Activated naive CD4-positive, alpha-beta T cell treated with anti-CD3 and anti-CD28 coated beads, Interleukin-2, amount 50 U/mL, for 16 hours (primary cell): ENCODE measurements at places on chromosomes 1 and 21.

DNA sequence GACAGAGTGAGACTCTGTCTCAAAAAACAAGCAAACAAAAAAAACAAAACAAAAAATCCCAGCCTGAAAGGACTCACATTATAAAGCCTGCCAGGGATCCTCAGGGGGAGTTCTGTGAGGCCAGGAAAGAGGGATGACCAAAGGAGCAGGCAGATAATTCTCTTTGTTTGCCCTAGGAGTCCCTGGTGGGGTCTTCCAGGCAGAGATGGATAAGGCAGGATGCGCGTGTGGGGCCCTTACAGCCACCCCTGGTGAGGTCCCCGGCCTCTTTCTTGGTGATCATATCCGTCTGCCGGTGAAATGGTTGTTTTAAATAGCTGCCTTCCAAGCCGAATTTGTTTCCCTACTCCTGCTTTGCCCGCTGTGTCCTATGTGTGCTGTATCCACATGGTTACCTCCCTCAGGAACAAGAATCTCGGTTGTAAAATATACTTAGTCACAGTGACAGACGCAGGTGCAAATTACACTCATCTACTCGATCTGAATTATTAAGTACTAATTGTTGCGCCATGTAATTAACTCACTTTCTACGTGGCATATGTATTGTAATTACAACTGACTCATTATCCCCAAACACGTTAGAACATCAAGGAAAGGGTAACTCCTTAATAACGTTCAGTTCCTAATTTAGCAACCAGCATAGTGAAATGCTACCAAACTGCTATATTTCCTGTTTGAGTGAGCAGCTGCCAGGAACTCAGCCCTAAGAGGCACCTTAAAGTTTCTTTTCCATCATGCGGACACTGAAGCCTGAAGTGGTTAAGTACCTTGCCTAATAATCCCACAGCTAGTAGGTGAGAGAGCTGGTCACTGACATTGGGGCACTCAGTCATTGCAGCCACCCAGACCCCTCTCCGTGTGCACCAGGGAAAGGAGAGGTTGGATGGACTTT is 106.4 kb downstream of the ZSCAN20 start:
- DNase-seq, result no peak

GRCh38 chr1:45926330-45926729 is 122.9 kb downstream of the MAST2 start:
- DNase-seq, result no peak

GRCh38 chr1:94024104-94024792 is 96.7 kb downstream of the ABCA4 start:
- no peak for DNase-seq

- DNase-seq, result no peak
These were observed 39.0 kb downstream of the LRRC8C start for GRCh38 chr1:89671775-89672488.

- peak; percentile 27 for DNase-seq
These were observed 4.5 kb downstream of the TMEM125 start for GRCh38 chr1:43274125-43274803.

GRCh38 chr1:156460525-156460924 is 40.0 kb downstream of the MEF2D start:
- no peak for DNase-seq

- no peak for DNase-seq
These were observed 29.4 kb downstream of the KCNK2 start for GRCh38 chr1:215111916-215112315.

DNA sequence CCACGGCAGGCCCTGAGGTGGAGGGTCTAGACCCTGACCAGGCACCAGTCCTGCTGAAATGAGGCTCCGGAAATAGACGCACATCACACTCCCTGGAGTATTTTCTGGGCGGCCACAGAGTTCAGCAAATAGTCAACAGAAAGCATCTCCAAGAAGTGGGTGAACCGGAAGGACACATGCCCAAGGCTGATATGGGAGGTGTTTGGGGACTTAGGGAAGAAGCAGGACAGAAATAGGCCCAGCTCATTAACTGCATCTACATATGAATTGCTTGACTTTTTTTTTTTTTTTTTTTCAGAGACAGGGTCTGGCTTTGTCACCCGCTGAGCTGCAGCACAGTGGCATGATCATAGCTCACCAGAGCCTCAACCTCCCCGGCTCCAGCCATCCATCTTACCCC is 36.5 kb upstream of the GPR157 start:
- no peak for DNase-seq

- no peak for DNase-seq
These were observed 669 bp downstream of the KCNQ4 start for GRCh38 chr1:40784141-40784770.

DNA sequence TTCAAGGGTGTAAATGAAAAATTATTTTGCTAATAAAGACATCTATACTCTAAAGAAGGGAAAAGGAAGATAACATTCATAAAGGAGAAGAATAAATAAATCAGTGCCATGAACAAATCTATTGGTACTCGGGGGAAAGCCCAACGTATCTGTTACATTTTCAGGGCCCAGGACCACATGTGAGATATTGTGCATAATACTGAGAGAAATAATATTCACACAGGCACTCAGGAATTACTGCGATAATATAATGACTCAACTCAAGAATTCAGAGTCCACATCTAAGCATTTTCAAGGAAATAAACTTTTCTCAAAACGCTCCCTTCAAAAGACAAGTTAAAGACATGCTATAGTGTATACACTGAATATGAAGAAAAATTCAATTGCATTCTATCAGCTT is 108.8 kb downstream of the SMYD2 start:
- no peak for DNase-seq

GRCh38 chr1:189819751-189820150 is 657.9 kb downstream of the BRINP3 start:
- no peak for DNase-seq

- DNase-seq, result no peak
These were observed 2.2 kb downstream of the SOX13 start for GRCh38 chr1:204075139-204075521.

DNA sequence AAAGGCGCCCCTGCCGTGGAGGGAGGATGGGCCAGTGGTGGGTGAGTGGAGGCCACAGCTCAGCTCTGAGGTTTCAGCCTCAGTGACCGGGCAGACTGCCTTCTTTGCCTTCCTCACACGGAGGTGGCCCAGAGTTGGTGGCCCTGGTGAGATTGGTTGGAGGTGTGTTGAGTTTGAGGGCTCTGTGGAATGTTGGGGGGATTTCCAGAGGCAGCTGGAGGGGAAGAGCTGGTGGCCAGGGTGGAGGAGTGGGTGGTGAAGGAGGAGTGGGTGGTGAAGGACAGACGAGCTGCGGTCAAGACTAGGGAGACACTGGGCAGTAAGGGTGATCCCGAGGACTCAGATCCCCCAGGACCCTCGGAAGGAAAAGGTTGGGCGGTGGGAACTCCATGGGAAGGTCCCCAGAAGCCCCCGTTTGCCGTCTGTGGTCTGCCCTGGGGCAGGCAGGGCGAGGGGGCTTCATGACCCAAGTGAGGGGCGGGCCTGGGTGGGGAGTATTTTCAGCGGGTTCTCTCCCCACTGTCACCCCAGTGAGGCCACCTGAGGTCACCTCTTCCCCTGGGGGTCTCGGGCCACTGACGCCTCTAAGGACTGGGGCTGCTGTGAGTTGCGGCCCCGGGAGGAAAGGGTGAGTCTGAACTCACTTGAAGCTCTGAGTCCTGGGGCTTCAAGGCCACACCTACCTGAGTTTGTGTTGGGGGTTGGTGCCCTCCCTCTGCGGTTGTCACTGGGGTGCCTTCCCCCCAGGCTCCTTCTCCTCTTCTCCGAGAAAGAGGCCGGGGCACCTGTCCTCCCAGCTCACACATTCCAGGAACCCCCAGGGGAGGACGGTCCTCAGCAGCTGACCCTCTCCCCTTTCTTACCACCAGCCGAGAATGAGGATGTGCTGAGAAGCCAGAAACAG is 22.7 kb upstream of the PIK3CD start:
- peak; percentile 56 for DNase-seq

GRCh38 chr1:182990413-182991144 is 32.6 kb upstream of the LAMC1 start:
- DNase-seq, result no peak

DNA sequence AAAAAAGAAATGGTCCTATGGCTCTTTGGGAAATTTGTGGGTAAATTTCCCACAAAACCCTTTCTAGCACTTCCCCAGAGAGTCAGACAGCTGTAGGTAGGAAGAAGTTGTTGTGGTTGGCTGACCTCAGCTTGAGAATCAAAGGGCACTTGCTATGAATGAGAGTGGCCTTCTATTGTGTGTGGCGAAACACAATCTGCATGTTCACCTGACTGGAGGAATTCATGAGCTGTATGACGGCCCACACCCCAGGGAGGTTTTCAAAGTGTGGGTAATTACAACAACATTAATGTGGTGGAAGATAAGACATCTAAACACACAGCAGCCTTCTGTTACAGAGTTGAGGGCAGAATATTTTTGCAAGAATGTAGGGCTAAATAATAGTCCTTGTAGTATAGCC is 38.8 kb downstream of the NGF start:
- DNase-seq, result no peak

DNA sequence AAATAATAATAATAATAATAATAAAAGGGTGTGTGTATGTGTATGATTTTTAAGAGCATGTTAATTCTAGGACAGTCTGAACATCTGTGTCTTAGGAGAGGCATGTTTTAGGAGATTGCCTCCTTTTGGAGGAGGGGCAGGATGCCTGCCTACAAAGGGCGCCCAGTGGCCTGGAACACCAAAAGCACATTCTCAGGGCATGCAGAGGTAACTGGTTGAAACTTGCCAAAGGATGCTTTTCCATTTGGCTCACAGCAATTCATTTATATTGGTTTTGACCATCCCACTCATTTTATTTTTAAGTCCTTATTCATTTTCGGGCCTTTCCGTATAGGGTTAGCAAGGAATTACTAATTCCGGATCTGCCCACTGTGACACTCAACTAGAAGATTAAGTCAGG is 21.1 kb upstream of the LAMC2 start:
- DNase-seq, result no peak

DNA sequence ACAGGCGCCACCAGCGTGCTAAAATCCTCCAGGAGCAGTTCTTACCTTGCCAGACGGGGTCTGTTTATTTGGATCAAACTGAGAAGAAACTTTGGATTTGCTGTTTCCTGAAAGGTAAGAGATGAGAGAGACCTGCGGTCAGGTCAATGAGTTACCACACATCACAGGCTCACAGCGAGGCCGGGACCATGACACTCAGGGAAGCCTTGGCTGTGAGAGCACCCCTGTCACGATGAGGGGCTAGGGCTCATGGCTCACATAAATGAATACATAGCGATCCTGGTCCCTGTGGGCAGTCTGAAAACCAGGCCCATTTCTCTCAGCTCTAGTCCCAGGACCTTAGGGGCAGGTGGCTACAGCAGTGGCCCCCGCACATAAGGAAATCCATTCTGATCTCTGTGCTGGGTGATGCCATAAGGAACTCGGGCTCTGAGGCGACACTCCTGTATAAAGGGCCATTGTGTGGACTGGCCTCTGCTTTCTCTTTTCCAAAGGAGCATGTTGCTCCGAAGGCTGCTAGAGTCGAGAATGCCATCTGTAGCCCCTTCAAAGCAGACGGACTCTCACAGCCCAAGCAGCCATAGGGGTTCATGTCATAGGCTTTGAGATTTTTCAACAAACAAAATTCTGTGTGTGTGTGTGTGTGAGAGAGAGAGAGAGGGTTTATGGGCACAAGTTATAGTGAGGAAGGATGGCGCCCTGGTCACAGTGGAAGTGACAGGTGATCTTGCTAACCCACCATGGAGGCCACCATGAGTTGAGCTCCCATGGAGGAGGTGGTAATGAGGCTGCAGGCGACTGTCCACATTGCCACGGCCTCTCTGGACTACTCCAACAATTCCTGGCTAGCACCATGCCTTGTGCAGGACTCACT is 9.0 kb upstream of the SRM start:
- DNase-seq, result no peak

GRCh38 chr1:19086176-19086875 is 123.7 kb downstream of the UBR4 start:
- DNase-seq, result no peak

DNA sequence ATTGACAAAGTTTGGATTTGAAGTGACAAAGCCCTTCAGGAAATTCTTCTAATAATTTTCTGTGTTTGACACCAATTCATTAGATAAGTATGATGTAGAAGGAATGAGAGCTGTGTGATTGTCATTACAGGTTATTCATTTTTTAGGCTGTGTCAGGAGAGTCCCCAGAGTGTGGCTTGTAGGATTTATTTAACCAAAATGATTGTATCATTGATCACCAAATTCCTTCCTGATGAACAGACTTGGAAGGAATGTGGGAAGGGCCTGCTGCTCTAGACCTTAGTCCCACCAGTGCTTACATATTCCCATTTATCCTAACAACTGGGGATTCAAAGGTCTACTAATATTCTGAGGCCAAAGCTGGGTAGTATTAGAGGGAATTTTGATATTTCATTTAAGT is 383.3 kb upstream of the KAZN start:
- no peak for DNase-seq

- DNase-seq, result no peak
These were observed 121.1 kb downstream of the FOXD2 start for GRCh38 chr1:47558601-47559593.

GRCh38 chr1:221097479-221098281 is 218.4 kb downstream of the HLX start:
- no peak for DNase-seq

- no peak for DNase-seq
These were observed 188.2 kb upstream of the NFIA start for GRCh38 chr1:60894130-60894529.

DNA sequence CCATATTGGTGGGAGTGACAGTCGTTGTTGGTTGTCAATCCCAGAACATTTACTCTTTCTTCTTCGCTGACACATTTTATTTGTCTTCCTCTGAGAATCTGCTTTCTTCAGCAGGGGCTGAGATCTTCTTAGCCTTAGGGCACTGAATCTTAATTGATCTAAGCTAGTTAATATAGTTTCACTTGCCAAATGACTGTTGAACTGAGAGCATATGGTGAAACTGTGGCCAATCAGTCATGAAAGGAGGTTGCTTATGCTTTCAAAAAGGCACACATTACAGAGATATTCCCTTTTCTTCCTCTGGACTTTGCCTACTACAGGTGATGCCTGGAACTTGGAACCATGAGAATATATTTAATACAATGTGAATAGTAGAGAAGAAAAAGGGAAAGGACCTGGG is 60.0 kb upstream of the KIAA0040 start:
- no peak for DNase-seq
